ENCODE measurements at places on chromosomes 16 and 17.
A peak's percentile ranks its signal among the peaks of the same experiment; 100 is the strongest.

DNA sequence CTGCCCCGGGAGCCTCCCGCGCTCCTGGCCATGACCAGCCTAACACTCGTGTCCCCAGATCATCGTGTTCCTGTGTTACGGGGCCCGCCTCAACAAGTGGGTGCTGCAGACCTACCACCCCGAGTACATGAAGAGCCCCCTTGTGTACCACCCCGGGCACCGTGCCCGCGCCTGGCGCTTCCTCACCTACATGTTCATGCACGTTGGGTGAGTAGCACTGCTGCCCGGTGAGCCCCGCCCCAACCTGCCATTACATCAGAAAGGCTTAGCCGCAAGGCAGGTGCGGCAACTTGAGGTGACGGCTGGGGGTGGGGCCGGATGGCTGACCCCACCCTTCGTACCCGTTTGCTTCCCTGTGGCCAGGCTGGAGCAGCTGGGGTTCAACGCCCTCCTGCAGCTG is 1.4 kb downstream of the RHBDL1 start:
- peaks cover 9% of the 10 kb centered on the region for H3K4me1 ChIP-seq
- H3K27me3 ChIP-seq: no peaks in the 10 kb centered on the region
- DNase-seq: no peak
- no peak overlapping the region for H3K4me3 ChIP-seq
- no peak overlapping the region for H3K27ac ChIP-seq

GRCh38 chr17:81898885-81899284 is 3.2 kb upstream of the NPB start:
- H3K27ac ChIP-seq: no peak overlapping the region
- peaks cover 5% of the 10 kb centered on the region for H3K27me3 ChIP-seq
- H3K4me3 ChIP-seq: no peak overlapping the region
- H3K4me1 ChIP-seq: peaks cover 3% of the 10 kb centered on the region
- peaks cover 16% of the 10 kb centered on the region for H3K36me3 ChIP-seq
- no peak for DNase-seq

- H3K36me3 ChIP-seq: no peaks in the 10 kb centered on the region
- H3K27ac ChIP-seq: no peak overlapping the region
- H3K4me1 ChIP-seq: no peaks in the 10 kb centered on the region
Measured at GRCh38 chr16:84449156-84450140, 55.0 kb downstream of the MEAK7 start.

DNA sequence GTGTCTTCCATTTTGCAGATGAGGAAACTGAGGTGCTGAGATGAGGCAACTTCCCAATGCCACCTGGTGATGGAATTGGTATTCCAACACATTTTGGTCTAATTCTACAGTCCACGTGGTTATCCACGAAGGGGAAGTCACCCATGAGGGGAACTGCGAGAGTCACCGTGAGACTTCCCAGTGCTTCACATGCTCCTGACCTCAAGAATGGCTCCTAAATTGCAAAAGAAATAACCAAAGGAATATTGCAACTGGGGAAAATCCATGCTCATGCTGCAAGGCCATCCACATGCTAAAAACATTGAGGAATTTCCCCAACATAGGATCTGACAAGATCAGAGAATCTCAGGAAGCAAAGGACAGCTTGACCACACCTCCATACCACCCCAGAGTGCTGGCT is 153.9 kb downstream of the HS3ST3B1 start:
- H3K4me1 ChIP-seq: peaks cover under 1% of the 10 kb centered on the region
- no peaks in the 10 kb centered on the region for H3K36me3 ChIP-seq
- DNase-seq: no peak
- no peak overlapping the region for H3K4me3 ChIP-seq
- H3K27ac ChIP-seq: no peak overlapping the region

DNA sequence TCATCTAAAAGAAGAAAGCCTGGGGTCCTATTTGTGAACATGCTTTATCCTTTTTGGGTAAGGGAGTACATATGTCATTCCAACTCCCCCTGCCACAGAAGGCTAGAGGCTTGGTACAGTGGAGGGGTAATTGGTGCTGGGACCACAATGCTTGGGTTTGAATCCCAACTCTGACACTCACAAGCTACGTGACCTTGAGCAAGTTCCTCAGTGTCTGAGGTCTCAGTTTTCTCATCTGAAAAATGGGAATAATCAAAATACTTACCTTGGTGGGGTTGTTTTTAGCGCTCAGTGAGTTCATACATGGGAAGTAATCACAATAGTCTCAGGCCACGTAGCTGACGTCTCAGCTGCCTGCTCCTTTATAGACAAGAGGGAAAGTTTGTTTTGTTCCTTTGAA is 150.8 kb downstream of the CPPED1 start:
- H3K27ac ChIP-seq: no peak overlapping the region
- no peaks in the 10 kb centered on the region for H3K36me3 ChIP-seq
- H3K4me1 ChIP-seq: no peaks in the 10 kb centered on the region
- H3K27me3 ChIP-seq: no peaks in the 10 kb centered on the region

DNA sequence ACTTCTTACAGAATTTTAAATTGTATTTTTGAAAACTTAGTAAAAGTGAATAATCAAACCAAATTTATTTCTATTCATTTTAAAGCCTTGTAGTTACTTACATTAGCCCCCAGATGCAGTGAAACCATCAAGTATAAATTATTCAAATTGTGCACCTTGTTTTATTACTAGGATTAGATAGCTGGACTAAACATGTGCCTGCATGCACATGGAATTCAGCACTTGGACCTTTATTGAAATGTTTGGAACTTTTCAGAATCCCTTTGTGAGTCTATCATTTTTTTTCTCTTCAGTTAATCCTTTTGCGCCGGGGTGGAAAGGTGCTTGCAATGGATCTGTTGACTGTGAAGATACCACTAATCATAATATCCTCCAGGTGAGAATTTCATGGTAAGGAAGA is 4.7 kb downstream of the ZPBP2 start:
- no peak overlapping the region for H3K4me3 ChIP-seq
- no peaks in the 10 kb centered on the region for H3K4me1 ChIP-seq
- H3K27ac ChIP-seq: no peak overlapping the region

- no peak for DNase-seq
- H3K4me1 ChIP-seq: no peaks in the 10 kb centered on the region
- H3K27ac ChIP-seq: no peak overlapping the region
- H3K4me3 ChIP-seq: no peak overlapping the region
- no peaks in the 10 kb centered on the region for H3K27me3 ChIP-seq
Measured at GRCh38 chr17:59804901-59805465, 87.8 kb downstream of the TUBD1 start.

- H3K4me1 ChIP-seq: no peaks in the 10 kb centered on the region
- H3K36me3 ChIP-seq: no peaks in the 10 kb centered on the region
- DNase-seq: no peak
- H3K27me3 ChIP-seq: no peaks in the 10 kb centered on the region
- no peak overlapping the region for H3K4me3 ChIP-seq
- no peak overlapping the region for H3K27ac ChIP-seq
Measured at GRCh38 chr16:27258241-27258734, 10.3 kb downstream of the NSMCE1 start.

DNA sequence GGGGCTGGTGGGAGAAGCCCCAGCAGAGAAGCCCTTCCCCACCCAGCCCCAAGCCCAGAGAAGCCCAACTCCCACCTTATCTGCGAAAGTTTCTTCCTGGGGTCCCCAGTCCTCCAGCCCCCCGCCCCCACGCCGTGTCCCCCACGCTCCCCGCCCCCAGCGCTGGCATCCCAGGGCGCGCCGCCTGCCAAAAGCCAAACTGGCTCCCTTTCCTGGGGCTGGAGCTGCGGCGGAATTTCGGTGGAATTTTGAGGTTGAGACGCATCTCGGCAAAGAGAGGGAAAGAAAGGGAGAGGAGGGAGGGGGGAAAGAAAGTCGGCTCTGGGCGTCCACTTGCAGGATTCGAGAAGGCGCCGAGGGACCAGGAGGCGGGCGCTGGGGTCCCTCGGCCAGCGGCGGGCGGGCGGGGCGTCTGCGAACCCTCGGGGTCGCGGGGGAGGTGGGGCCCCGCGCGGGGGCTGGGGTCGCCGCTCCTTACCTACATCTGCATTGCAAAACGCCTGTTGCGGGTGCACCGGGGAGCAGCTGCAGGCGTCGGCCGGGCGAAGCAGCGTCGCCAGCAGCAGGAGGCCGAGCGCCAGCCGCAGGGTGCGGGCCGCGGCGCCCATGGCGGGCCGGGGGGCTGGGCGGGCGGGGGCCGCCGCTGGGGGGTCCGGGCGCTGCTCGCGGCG is 571 bp downstream of the TIMP2 start:
- no peak for DNase-seq
- H3K27me3 ChIP-seq: no peaks in the 10 kb centered on the region
- H3K4me3 ChIP-seq: peak overlapping the region; percentile 45
- H3K4me1 ChIP-seq: peaks cover 5% of the 10 kb centered on the region
- no peaks in the 10 kb centered on the region for H3K36me3 ChIP-seq
- no peak overlapping the region for H3K27ac ChIP-seq

DNA sequence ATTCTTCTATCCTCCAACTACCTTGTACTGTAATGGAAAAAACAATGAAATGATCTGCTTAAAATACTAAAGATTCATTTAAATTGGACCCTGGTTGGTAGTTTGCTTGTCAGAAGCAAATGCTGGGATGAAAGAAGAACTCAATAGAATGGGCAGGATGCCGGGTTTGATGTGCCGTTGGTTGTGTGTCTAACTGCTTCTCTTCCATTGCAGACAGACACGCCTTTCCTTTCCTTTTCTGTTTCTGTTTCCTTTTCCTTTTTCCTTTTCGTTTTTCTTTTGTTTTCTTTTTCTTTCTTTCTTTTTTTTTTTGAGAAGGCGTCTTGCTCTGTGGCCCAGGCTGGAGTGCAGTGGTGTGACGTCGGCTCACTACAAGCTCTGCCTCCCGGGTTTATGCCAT is 64.6 kb downstream of the PLCG2 start:
- DNase-seq: no peak
- 0 out of 2 replicates have a peak, but pooled peaks cover 2% of the 10 kb centered on the region for H3K4me1 ChIP-seq
- H3K27me3 ChIP-seq: no peaks in the 10 kb centered on the region

GRCh38 chr17:4354862-4355514 is 11.5 kb downstream of the UBE2G1 start:
- H3K36me3 ChIP-seq: no peaks in the 10 kb centered on the region
- no peaks in the 10 kb centered on the region for H3K27me3 ChIP-seq
- no peak overlapping the region for H3K27ac ChIP-seq
- H3K4me3 ChIP-seq: no peak overlapping the region
- H3K4me1 ChIP-seq: no peaks in the 10 kb centered on the region

DNA sequence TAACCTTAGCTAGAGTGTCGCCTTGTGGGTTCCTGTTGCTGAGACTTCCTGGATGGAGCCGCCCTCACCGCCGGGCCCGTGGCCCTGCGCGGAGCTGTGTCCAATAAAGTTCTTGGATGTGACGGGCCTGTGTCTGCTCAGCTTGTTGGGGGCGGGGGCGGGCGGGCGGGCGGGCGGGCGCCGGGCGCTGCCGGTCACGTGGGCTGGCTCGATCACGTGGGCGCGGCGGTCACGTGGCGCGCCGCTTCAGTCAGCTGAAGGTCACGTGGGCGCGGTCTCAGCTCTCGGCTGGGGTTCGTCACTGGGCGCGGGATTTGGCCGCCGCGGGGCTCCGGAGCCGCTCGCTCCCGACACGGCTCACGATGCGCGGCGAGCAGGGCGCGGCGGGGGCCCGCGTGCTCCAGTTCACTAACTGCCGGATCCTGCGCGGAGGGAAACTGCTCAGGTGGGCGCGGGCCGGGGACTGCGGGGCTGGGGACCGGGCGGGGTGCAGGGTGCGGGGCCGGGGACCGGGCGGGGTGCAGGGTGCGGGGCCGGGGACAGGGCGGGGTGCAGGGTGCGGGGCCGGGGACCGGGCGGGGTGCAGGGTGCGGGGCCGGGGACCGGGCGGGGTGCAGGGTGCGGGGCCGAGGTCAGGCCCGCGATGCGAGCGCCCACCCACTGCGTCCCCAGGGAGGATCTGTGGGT is at the start of gene AMDHD2:
Gene AMDHD2 (plus strand): TSS at position 275 of the 687 bp plus-strand sequence. CDS start 88 bp downstream, at position 363.
- H3K27me3 ChIP-seq: no peaks in the 10 kb centered on the region
- H3K27ac ChIP-seq: no peak within 1 kb of the TSS
- no peak for DNase-seq
- H3K36me3 ChIP-seq: no peaks in the 10 kb centered on the region
- H3K4me1 ChIP-seq: 0 out of 2 replicates have a peak, but pooled peaks cover 2% of the 10 kb centered on the region

- no peak overlapping the region for H3K27ac ChIP-seq
- H3K36me3 ChIP-seq: peaks cover 20% of the 10 kb centered on the region
- no peak for DNase-seq
- H3K27me3 ChIP-seq: no peaks in the 10 kb centered on the region
- H3K4me1 ChIP-seq: no peaks in the 10 kb centered on the region
- H3K4me3 ChIP-seq: no peak overlapping the region
Measured at GRCh38 chr17:78225088-78225865, 6.2 kb upstream of the TMEM235 start.

DNA sequence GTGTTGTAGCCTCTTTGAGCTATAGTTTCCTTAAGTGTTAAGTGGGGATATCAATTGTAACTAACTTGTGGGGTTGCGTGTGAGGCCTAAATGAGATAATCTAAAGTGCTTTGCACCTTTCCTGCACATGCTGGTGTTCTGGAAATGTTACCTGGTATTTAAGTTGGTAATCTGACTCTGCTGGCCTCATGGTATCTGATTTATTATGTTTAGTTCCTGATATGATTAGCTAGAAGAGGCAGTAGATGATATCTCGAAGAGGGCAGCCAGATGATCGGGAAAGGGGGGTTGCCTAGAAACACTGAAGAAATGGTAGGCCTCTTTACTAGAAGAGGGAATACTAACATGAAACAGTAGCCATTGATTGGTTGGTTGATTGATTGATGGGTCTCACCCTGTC is 65.4 kb upstream of the CLEC18A start:
- no peak overlapping the region for H3K27ac ChIP-seq
- DNase-seq: no peak
- H3K27me3 ChIP-seq: no peaks in the 10 kb centered on the region

DNA sequence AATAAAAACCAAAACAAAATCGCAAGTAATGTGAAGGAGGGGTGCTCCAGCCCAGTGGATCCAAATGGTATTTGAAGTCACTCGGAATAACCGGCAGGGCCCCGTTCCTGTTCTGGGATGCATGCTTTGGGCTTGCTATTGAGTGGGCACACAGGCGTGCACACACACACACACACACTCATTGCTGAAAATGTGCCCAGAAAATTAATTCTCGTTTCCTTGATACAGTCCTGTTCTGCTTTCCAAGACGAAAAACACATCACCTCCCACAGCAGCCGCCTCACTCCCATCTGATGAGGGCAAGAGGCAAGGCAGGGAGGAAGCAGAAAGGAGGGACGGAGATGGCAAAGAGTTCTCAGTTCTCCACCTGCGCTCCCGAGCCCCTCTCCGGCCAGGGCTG is 62.2 kb upstream of the SDK2 start:
- H3K36me3 ChIP-seq: no peaks in the 10 kb centered on the region
- DNase-seq: no peak
- 0 out of 2 replicates have a peak, but pooled peaks cover 1% of the 10 kb centered on the region for H3K4me1 ChIP-seq
- H3K27me3 ChIP-seq: no peaks in the 10 kb centered on the region
- H3K27ac ChIP-seq: no peak overlapping the region
- H3K4me3 ChIP-seq: no peak overlapping the region

GRCh38 chr17:29019475-29020181 is 13.8 kb upstream of the SEZ6 start:
- no peaks in the 10 kb centered on the region for H3K36me3 ChIP-seq
- H3K4me1 ChIP-seq: peaks cover 13% of the 10 kb centered on the region
- no peak for DNase-seq

DNA sequence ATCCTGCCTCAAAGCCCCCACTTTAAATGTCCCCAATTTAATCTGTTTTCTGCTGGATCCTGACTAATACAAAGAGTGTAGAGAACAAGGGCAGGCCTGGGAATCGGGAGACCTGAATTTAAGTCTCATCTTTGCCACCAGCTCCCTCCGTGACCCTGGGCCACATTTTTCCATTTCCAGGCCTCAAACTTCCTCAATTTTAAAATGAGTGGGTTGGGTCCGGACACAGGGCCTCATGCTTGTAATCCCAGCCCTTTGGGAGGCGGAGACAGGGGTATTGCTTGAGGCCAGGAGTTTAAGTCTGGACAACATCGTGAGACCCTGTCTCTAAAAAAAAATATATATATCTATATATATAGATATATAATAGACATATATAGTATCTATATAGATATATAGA is 61.4 kb downstream of the SRL start:
- H3K27me3 ChIP-seq: no peaks in the 10 kb centered on the region
- DNase-seq: no peak
- H3K27ac ChIP-seq: no peak overlapping the region
- no peak overlapping the region for H3K4me3 ChIP-seq

Data from iPS DF 6.9 (cell line).